ENCODE measurements at places on chromosomes 1 and 21. TPM values are rescaled to one million over a fixed set of nuclear protein-coding genes. Genes with fewer than 3 reads are reported as not detected.

- no peaks in the 10 kb centered on the region for H3K27me3 ChIP-seq
- H3K4me1 ChIP-seq: no peaks in the 10 kb centered on the region
- H3K27ac ChIP-seq: peak overlapping the region; percentile 98
- H3K36me3 ChIP-seq: peaks cover 2% of the 10 kb centered on the region
- peak overlapping the region; percentile 96 for H3K4me3 ChIP-seq
These were observed 674 bp downstream of the BCL10 start for GRCh38 chr1:85275701-85276214.

The DEPDC1 gene
- total RNA-seq: 0.28 TPM

The TRIM46 gene
- total RNA-seq: 3.0 TPM

The PLEKHN1 gene
- not detected for total RNA-seq

DNA sequence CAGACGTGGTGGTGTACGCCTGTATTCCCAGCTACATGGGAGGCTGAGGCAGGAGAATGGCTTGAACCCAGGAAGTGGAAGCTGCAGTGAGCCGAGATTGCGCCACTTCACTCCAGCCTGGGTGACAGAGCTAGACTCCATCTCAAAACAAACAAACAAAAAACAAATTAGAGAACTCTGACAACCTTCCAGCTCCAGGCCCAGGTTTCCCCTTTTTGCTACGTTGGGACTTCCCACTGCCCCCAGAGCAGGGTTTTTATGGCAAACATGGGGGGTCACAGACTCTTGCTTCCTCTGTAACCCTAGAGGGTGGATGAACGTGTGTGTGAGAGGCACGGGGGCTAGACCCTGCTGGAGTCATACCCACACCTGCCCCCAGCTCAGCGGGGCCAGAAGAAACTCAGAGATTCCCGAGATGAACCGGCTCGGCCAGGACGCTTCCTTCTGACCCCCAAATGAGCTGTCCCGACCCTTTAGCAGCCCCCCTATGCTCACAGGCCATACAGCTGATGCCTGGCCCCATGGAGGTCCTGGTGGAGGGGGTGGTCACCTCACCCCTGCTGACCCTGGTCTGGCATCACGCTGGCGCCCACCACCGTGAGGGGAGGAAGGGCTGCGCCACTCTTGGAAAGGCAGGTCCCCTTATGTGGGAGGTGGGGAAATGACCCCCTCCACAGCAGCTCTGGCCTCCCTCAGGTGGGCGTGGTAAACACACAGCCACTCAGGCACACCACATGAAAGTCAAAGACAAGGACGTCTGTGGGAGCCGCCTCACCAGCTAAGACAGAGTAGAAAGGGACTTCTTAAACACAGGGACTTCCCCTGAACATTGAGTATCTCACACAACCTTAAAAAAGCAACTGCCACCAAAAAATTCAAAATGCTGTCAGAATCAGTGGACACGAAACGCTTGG, 7.1 kb downstream of the GPR157 start:
- H3K4me1 ChIP-seq: peaks cover 4% of the 10 kb centered on the region
- no peak for DNase-seq
- no peaks in the 10 kb centered on the region for H3K36me3 ChIP-seq
- H3K27ac ChIP-seq: no peak overlapping the region
- H3K27me3 ChIP-seq: no peaks in the 10 kb centered on the region
- H3K4me3 ChIP-seq: no peak overlapping the region

DNA sequence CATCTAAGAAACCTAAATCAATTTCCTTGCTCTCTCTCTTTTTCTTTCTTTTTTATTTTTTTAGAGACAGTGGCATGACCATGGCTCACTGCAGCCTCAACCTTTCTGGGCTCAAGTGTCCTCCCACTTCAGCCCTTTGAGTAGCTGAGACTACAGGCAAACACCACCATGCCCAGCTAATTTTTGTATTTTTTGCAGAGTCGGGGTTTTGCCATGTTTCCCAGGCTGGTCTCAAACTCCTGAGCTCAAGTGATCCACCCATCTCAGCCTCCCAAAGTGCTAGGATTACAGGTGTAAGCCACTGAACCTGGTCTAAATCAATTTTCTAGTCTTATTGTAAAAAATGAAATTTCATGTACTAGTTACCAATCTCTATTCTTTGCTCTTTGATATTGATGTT, 108.9 kb downstream of the LHX8 start:
- no peaks in the 10 kb centered on the region for H3K27me3 ChIP-seq
- no peak overlapping the region for H3K27ac ChIP-seq
- no peak overlapping the region for H3K4me3 ChIP-seq
- no peaks in the 10 kb centered on the region for H3K36me3 ChIP-seq

DNA sequence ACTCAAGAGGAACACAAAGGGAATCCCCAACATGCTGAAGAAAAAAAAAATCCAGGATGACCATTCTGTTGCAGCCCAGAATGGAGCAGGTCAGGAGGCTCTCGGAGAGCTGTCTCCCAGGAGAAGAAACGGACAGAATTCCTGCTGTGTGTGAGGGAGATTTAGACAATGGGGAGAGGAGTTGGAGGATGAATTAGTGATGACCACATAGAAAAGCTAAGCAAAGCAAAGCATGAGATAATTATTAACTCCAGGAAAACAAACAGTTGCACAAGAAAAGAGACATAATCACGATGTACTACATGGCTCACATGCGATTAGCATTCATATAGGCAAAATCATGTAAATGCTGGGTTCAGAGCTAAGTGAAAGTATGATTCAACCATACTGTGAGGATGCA, 61.1 kb upstream of the SMYD2 start:
- H3K27ac ChIP-seq: no peak overlapping the region
- no peak overlapping the region for H3K4me3 ChIP-seq
- H3K27me3 ChIP-seq: no peaks in the 10 kb centered on the region
- peaks cover 7% of the 10 kb centered on the region for H3K4me1 ChIP-seq

DNA sequence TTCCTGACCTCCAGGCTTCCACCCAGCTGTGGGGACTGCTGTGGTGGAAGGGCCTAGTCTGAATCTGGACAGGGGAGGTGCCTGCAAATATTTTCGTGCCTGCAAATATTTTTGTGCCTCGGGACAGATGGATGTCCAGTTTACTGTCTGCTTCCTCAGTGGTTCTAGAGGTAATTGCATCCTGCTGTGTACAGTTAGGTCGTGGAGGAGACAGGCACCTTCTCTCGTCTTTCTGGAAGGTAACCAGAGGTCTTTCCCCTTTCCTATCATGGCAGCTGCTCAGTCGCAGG, 53.8 kb upstream of the TINAGL1 start:
- no peak overlapping the region for H3K27ac ChIP-seq
- H3K4me3 ChIP-seq: no peak overlapping the region
- no peaks in the 10 kb centered on the region for H3K4me1 ChIP-seq
- no peaks in the 10 kb centered on the region for H3K27me3 ChIP-seq
- H3K36me3 ChIP-seq: no peaks in the 10 kb centered on the region

- H3K36me3 ChIP-seq: no peaks in the 10 kb centered on the region
- H3K4me1 ChIP-seq: no peaks in the 10 kb centered on the region
- no peak overlapping the region for H3K4me3 ChIP-seq
- DNase-seq: no peak
These were observed 1316.8 kb upstream of the B3GALT2 start for GRCh38 chr1:194503209-194503608.

DNA sequence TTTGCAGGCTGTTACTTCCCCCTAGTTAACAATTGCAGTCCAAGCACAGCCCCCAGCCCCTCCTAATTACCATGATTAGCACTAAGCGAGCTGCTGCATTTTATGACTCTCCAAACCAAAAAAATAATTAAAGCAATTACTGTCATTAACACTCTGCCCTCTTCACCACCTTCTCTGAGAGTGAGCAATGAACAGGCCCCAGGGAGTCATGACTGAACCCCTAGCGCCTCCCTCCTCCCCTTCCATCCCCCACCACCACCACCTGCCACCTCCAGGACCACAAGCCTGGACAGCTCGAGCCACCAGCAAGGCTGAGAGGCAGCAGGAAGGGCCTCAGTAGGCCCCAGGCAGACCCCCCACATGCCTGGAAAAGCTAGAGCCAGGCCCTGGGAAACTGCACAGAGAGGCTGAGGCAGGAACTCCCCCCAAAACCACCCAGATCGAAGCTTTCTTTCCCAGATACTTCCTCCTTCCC, 35.5 kb upstream of the ZC3H12A start:
- no peak for DNase-seq
- H3K27me3 ChIP-seq: peaks cover 36% of the 10 kb centered on the region
- no peak overlapping the region for H3K4me3 ChIP-seq
- H3K36me3 ChIP-seq: no peaks in the 10 kb centered on the region
- H3K4me1 ChIP-seq: no peaks in the 10 kb centered on the region
- no peak overlapping the region for H3K27ac ChIP-seq

The KRTAP21-2 gene
- total RNA-seq: not detected

The ZSCAN20 gene
- 7.5 TPM for total RNA-seq

DNA sequence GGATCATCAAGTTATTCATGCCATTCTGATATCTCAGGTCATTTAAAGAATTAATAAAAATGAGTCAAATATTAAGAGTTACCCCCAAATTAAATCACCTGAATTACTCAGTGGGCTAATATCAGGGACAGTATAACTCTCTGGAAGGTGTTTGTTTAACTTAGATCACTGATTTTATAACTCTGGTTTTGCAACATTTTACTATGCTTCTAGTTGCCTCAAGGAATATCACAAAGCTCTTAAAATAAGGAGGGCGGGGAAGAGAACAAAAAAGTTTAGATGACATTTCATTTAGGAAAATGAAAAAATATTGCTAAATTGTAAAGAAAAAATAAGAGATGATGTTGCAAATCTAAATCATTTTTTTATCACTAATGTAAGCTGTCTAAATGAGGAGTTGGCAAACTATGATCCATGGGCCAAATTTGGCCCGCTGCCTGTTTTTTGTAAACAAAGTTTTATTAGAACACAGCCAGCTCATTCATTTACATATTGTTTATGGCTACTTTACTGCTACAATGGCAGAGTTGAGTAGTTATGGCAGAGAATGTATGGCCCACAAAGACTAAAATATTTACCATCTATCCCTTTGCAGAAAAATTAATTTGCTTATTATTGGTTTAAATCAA, 31.9 kb upstream of the SLC19A2 start:
- H3K4me1 ChIP-seq: no peaks in the 10 kb centered on the region
- H3K27me3 ChIP-seq: no peaks in the 10 kb centered on the region
- H3K4me3 ChIP-seq: no peak overlapping the region
- H3K36me3 ChIP-seq: no peaks in the 10 kb centered on the region
- H3K27ac ChIP-seq: no peak overlapping the region

The CTTNBP2NL gene
- 17.6 TPM for total RNA-seq

The LMX1A gene
- not detected for total RNA-seq

The NBPF20 gene
- total RNA-seq: 0.99 TPM

DNA sequence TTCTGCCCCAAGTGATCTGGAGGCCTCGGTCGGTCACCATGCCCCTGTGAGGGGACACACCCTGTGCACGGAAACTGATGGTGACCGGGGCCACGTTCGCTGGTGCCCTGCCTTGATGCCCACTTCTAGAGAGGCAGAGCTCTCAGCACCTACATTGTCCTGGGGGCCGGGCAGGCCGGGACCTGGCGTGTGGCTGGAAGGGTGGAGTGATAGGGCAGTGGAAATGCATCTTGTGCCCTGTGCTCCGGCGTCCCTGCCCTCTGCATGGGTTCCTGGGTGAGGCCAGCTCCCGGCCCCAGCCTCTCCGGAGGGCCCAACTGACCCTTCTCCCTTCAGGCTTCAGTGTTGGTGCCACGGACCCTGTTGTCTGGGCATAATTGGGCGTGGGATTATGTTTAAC, 11.0 kb upstream of the UMODL1 start:
- DNase-seq: no peak
- no peaks in the 10 kb centered on the region for H3K36me3 ChIP-seq
- H3K27me3 ChIP-seq: no peaks in the 10 kb centered on the region
- no peaks in the 10 kb centered on the region for H3K4me1 ChIP-seq
- no peak overlapping the region for H3K27ac ChIP-seq

- H3K27me3 ChIP-seq: no peaks in the 10 kb centered on the region
- no peaks in the 10 kb centered on the region for H3K36me3 ChIP-seq
- no peak for DNase-seq
- H3K27ac ChIP-seq: no peak overlapping the region
- H3K4me1 ChIP-seq: no peaks in the 10 kb centered on the region
These were observed 513.2 kb upstream of the PTBP2 start for GRCh38 chr1:96208428-96208827.

- no peaks in the 10 kb centered on the region for H3K4me1 ChIP-seq
- H3K27ac ChIP-seq: no peak overlapping the region
- no peaks in the 10 kb centered on the region for H3K36me3 ChIP-seq
- H3K27me3 ChIP-seq: no peaks in the 10 kb centered on the region
- DNase-seq: no peak
These were observed 84.1 kb downstream of the GPR88 start for GRCh38 chr1:100622037-100622436.

- H3K4me3 ChIP-seq: no peak overlapping the region
- no peaks in the 10 kb centered on the region for H3K27me3 ChIP-seq
- no peaks in the 10 kb centered on the region for H3K4me1 ChIP-seq
- no peak for DNase-seq
- no peak overlapping the region for H3K27ac ChIP-seq
These were observed 86.4 kb downstream of the TMEM53 start for GRCh38 chr1:44587796-44588460.

The OR10J1 gene
- not detected for total RNA-seq

DNA sequence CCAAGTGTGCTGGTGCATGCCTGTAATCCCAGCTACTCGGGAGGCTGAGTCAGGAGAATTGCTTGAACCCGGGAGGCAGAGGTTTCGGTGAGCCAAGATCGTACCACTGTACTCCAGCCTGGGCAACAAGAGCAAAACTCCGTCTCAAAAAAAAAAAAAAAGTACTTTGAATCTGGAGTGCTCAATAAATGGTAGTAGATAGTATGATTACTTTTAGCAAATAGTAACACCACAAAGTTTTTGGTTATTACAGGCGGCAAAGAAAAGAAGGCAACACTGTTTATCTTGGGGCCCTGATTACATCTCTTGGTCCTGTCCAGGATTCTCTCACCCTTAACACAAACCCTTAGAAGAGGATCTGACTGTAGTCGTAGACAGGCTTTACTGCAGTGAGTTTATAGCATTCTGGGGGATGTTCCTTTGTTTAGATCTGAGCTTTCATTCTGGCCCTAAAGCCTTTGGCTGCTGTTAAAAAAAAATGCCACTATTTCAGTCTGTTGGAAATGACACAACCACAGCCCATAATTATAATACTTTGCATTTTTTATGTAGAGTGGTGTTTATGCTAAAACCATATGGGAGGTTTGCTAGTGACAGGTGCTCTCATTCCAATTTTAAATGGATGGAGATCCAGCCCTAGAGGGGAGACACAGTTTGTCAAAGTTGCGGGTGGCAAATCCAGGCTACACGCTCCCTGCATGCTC, 79.7 kb upstream of the SLC2A1 start:
- no peaks in the 10 kb centered on the region for H3K4me1 ChIP-seq
- no peaks in the 10 kb centered on the region for H3K36me3 ChIP-seq
- no peaks in the 10 kb centered on the region for H3K27me3 ChIP-seq
- no peak overlapping the region for H3K27ac ChIP-seq
- H3K4me3 ChIP-seq: no peak overlapping the region

The GBP6 gene
- not detected for total RNA-seq

The PLPP3 gene
- 99.6 TPM for total RNA-seq

The FGGY gene
- 34.6 TPM for total RNA-seq

- no peak for DNase-seq
- no peak overlapping the region for H3K27ac ChIP-seq
- H3K4me1 ChIP-seq: no peaks in the 10 kb centered on the region
- no peak overlapping the region for H3K4me3 ChIP-seq
These were observed 899.2 kb downstream of the NCAM2 start for GRCh38 chr21:21897275-21897883.

The CELA3A gene
- not detected for total RNA-seq
